Anterior cingulate cortex (tissue), 58 donors: ENCODE measurements at places on chromosomes 4 and X.

- DNase-seq, result no peak
Measured at GRCh38 chr4:38313175-38313574, 350.8 kb upstream of the KLF3 start.

GRCh38 chr4:113404841-113405240 lies 355.4 kb downstream of the ANK2 start:
- DNase-seq, result no peak

DNA sequence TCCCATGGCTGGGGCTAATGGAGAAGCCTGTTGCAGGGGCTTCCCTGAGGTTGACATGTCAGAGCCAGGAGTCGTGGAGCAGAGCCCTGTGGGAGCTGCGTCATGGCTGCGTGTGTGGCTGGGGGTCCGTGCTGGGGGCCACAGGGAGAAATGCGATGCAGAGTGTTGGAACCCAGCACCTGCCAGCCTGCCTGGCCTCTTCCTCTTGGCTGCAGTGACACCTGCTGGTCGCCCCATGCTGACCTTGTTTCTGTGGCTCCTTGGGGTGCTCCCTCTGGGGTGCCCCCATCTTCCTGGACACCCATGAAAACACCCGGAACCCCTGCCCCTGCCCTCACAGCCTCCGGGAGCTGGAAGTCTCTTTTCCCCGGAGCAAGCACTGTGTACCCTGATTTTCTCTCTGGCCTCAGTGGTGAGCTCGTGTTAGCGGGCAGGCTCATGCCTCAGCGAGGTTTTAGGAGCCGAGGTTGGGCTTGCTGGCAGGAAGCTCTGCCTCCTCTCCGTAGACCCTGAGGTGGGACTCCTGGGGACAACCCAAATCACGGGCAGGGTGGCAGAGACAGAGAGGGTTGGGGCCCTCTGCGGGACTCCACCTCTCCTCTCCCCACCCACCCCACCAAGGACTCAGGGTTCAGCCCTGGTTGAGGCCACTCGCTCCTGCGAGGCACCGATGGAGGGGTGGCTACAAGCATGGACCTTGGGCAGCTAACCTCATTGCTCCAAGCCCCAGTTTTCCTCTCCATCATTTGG lies 103.7 kb downstream of the SORCS2 start:
- DNase-seq, result peak; percentile 59

DNA sequence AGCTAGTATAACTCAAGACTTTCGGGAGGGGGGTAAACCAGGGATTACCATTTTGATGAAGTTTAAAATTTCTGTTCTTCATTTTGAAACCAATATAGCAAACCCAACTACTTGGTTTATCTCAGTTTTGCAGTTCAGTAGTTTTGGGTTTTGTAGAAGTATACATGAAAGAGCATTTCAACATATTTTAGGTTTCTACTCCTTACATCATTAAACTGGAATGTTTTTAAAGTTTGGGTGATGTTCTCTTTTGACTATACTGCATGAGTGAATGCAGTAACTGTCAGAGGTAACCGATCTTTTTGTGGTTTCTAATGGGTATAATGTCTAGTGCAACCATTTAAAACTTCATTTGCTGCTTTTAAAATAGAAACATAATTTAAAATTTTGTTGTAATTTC lies 248.3 kb upstream of the MAD2L1 start:
- DNase-seq, result no peak

DNA sequence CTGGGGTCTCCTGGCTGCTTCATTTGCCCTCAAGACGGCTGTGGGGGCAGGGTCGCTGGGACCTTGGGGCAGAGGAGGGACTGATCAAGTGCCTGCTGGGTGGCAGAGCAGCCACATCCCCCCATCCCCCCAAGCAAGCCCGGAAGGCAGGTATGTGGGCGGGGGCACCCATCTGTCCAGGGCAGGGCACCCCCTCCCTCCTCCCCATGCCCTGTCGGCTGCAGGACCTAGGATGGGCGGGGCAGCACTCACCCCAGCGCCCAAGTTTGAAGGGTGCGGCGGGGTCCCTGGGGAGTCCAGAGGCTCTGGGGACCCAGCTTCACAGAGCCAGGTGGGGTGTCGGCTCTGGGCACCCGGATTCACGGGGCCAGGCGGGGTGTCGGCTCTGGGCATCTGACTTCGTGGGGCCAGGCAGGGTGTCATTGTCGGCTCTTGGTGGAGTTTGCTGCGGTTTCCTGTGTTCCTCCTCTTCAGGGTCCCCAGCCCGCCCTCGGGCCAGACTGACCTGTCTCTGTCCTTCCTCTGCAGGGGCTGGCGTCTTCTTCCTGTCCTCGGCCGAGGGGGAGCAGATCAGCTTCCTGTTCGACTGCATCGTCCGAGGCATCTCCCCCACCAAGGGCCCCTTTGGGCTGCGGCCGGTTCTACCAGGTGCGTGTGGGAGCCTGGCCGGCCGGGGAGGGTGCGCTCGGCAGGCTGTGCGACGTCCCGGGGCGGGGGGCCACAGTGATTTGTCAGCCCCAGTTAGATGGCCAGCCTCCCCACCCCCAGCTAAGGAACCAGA lies 22.1 kb downstream of the DOK7 start:
- no peak for DNase-seq

- DNase-seq, result no peak
Measured at GRCh38 chr4:17597517-17597916, 16.9 kb upstream of the MED28 start.

DNA sequence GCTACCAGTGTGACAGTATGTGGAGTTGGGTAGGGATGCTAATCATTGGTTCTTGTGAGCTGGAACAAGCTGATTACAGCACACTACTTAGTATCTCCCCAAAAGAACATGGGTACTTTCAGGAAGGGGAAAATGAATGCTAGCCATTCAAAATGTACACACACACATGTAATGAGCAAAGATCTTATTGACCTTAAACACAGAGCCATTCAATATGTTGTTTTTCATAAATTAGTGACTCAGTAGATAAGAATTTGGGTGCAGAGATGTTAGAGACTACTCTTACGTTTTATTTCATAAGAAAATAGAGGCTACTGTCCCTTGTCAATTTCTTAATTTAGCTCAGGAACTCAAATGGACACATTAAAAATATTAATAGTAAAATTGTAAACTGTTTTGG lies 509.5 kb upstream of the ATOH1 start:
- DNase-seq, result no peak

- DNase-seq, result no peak
Measured at GRCh38 chrX:43809463-43809862, 72.8 kb downstream of the MAOB start.

- no peak for DNase-seq
Measured at GRCh38 chr4:119746951-119747350, 118.3 kb upstream of the PDE5A start.
